ENCODE measurements at places on chromosomes 3 and 15. TPM values are rescaled to one million over a fixed set of nuclear protein-coding genes. Genes with fewer than 3 reads are reported as not detected.

- no peak overlapping the region for H3K4me3 ChIP-seq
- peaks cover 12% of the 10 kb centered on the region for H3K27me3 ChIP-seq
- H3K36me3 ChIP-seq: no peaks in the 10 kb centered on the region
- DNase-seq: peak; percentile 0
- H3K4me1 ChIP-seq: no peaks in the 10 kb centered on the region
- no peak overlapping the region for H3K27ac ChIP-seq
Measured at GRCh38 chr15:69926006-69926405, 171.7 kb downstream of the TLE3 start.

Gene PARL
- 45.5 TPM for total RNA-seq

DNA sequence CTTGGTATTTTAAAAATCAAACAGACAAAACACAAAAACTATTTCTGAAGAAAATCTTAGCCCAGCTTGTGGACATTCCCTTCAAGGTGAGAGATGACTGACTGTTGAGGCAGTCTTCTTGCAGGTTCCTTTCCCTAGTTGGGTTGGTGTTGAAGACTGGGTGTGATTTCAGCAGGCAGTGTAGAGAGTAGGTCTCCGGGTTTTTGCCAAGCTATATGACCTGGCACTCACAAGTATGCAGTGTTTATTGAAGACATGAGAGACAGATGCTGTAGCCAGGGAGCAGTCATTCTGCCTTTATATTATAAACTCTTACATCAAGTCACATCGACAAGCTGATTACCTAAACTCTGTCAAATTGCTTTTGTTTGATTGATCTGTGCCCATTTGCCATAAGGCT lies 17.5 kb downstream of the SENP8 start:
- no peak for DNase-seq
- no peaks in the 10 kb centered on the region for H3K4me1 ChIP-seq
- H3K27ac ChIP-seq: no peak overlapping the region
- no peaks in the 10 kb centered on the region for H3K27me3 ChIP-seq
- peaks cover 5% of the 10 kb centered on the region for H3K36me3 ChIP-seq

DNA sequence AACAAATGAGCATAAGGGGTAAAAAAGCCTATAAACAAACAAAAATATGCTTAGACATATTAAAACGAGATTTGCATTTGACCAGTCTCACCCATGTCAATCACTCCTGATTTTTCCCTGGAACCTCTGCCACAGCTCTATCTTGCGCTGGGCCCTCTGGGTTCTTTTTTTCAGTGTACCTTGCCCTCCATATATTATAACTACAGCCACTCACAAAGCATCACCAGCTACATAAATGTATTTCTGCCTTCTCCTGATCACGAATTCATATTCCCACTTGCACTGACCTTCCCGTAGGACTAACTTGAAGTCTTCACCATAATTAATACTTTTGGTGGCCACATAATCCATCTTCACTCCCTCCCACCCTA lies 395.6 kb upstream of the ROBO2 start:
- no peaks in the 10 kb centered on the region for H3K4me1 ChIP-seq
- no peak overlapping the region for H3K4me3 ChIP-seq
- peaks cover 6% of the 10 kb centered on the region for H3K27me3 ChIP-seq
- no peaks in the 10 kb centered on the region for H3K36me3 ChIP-seq
- no peak overlapping the region for H3K27ac ChIP-seq

Gene PPM1L
- 8.8 TPM for total RNA-seq

- DNase-seq: no peak
- no peaks in the 10 kb centered on the region for H3K27me3 ChIP-seq
- no peaks in the 10 kb centered on the region for H3K36me3 ChIP-seq
- H3K27ac ChIP-seq: peak overlapping the region; percentile 82
- peaks cover 50% of the 10 kb centered on the region for H3K4me1 ChIP-seq
Measured at GRCh38 chr3:175002732-175003143, 143.6 kb downstream of the NAALADL2 start.

Data from osteocyte (in vitro differentiated cells).